ENCODE measurements at places on chromosomes 1 and 21. TPM values are rescaled to one million over a fixed set of nuclear protein-coding genes. Genes with fewer than 3 reads are reported as not detected.

The MPZL1 gene
- total RNA-seq: 130 TPM

The RAD54L gene
- total RNA-seq: 1.2 TPM

The TSTD1 gene
- 19.0 TPM for total RNA-seq

The NEK2 gene
- total RNA-seq: not detected

The VHLL gene
- not detected for total RNA-seq

The NBPF4 gene
- total RNA-seq: not detected

DNA sequence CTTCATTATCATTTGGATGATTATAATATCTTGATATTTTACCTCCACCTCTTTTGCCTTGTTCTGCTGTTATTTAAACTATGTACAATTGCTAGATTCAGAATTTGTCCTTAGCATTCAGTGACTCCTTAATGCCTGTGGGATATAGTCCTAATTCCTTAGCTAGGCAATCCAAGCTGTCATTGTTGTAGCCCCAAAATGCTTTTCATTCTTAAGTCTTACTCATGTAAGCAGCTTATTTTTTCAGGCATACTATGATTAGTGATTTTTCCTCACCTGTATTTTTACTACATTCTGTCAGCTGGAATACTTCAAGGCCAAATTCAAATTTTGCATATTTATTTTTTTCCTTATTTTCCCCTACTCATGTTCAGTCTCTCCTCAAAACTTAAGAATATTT, 13.4 kb downstream of the PKN2 start:
- H3K27me3 ChIP-seq: no peaks in the 10 kb centered on the region
- no peak for DNase-seq
- peaks cover 31% of the 10 kb centered on the region for H3K4me1 ChIP-seq
- H3K4me3 ChIP-seq: no peak overlapping the region
- no peaks in the 10 kb centered on the region for H3K36me3 ChIP-seq

DNA sequence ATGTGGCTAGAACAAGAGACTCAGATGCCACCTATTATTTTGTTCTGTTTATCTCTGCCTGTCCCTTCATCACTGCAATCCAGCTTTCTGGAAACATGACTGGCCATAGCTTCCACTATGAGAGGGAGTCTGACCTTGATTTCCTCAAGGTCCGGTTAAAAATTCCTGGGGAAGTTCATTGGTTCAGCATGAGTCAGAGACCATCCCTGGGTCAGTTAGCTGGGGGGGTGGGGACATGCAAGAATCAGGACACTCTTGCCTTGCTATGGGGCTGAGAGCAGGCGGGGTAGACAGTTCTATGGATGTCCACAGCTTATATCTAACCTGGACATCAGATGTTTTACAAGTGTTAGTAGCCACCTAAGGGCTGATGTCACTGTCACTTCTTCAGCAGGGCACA, 81.1 kb downstream of the TENT5C start:
- H3K27me3 ChIP-seq: no peaks in the 10 kb centered on the region
- H3K27ac ChIP-seq: no peak overlapping the region
- DNase-seq: no peak
- no peak overlapping the region for H3K4me3 ChIP-seq
- H3K4me1 ChIP-seq: peaks cover 21% of the 10 kb centered on the region

GRCh38 chr1:54158071-54158470, 5.3 kb upstream of the CDCP2 start:
- no peaks in the 10 kb centered on the region for H3K27me3 ChIP-seq
- no peaks in the 10 kb centered on the region for H3K36me3 ChIP-seq
- no peak overlapping the region for H3K4me3 ChIP-seq
- H3K27ac ChIP-seq: no peak overlapping the region
- H3K4me1 ChIP-seq: no peaks in the 10 kb centered on the region

DNA sequence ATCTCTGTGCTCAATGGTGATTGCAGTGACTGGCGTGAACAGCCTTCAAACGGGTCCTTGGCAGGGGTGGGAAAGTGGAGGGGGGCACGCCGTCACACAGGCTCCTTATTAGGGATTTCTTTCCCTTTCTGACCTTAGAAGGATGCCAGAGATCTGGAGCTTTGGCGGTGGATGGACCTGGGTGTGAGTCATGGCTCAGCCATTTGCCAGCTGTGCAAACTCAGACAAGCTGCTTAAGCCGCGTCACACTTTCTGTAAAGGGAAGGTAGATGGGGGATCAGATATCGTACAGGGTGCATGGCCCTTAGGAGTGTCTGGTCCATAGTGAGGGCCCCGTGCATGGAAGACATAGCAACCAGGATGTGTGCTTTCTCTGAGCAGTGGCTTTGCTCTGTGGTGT, 48.3 kb upstream of the C1orf174 start:
- peaks cover 3% of the 10 kb centered on the region for H3K27me3 ChIP-seq
- H3K4me1 ChIP-seq: no peaks in the 10 kb centered on the region
- H3K4me3 ChIP-seq: no peak overlapping the region
- DNase-seq: no peak

DNA sequence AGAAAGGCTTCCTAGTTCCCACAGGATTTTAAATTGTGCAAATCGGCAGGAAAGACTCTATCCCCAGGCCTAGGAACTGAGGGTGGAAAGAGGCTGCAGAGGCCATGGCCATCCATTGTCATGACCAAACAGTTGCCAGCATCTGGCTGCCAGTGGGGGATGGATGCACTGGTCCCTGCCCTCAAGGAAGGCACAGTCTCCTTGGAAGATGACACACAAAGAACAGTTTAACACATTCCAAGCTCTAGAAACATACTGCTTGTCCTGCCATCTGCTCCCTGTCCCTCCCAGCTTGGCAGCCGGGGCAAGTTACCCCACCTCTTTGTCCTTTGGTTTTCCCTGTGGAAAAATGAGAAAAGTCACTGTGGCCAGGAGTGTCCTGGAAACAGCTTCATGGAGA, 83.2 kb downstream of the BCAR3 start:
- H3K4me1 ChIP-seq: peaks cover 77% of the 10 kb centered on the region
- H3K27ac ChIP-seq: no peak overlapping the region
- H3K36me3 ChIP-seq: no peaks in the 10 kb centered on the region
- H3K27me3 ChIP-seq: no peaks in the 10 kb centered on the region

DNA sequence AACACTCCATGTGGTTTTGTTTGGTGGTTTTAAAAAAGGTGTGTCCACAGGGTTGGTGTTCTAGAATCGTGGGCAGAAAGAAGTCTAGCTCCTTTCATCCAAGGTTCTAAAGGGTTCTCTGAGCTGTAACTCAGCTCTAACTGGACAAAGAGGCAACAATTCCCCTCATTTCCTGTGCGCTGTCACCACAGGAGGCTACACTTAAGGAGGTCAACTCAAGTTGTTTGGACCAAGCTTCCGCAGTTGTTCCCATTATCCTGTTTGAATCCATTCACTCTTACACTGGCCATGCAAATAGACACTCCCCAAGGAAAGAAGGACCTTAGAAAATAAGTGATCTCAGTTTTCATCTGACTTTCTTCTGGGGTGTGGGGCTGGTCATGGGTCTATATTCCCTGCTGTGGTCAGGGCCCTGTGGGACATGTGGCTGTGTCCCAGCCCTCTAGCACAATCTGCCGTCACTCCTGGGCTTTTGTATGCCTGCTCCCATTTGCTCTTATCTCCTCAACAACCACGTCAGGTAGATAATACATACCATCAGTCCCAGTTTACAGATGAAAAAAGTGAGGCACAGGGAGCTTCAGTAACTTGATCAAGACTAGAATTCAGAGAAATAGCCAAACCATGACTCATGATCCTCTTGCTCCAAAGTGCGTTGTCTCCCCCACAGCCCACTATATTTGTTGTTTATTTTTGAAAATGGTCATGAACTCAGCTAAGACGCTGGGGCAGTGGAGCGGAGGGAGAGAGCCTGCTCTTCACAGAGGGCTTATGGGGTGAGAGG, 103.6 kb downstream of the RHOU start:
- H3K27ac ChIP-seq: no peak overlapping the region
- no peak overlapping the region for H3K4me3 ChIP-seq
- H3K27me3 ChIP-seq: no peaks in the 10 kb centered on the region
- peaks cover 21% of the 10 kb centered on the region for H3K4me1 ChIP-seq
- H3K36me3 ChIP-seq: no peaks in the 10 kb centered on the region
- no peak for DNase-seq

- no peak for DNase-seq
- no peak overlapping the region for H3K27ac ChIP-seq
- peaks cover 11% of the 10 kb centered on the region for H3K4me1 ChIP-seq
- no peaks in the 10 kb centered on the region for H3K27me3 ChIP-seq
- H3K36me3 ChIP-seq: no peaks in the 10 kb centered on the region
Measured at GRCh38 chr1:94335950-94336349, 82.2 kb upstream of the ABCD3 start.

- H3K36me3 ChIP-seq: no peaks in the 10 kb centered on the region
- H3K27me3 ChIP-seq: no peaks in the 10 kb centered on the region
- no peak for DNase-seq
- H3K4me3 ChIP-seq: no peak overlapping the region
- peaks cover 20% of the 10 kb centered on the region for H3K4me1 ChIP-seq
Measured at GRCh38 chr1:87953732-87954344, 625.2 kb downstream of the LMO4 start.

DNA sequence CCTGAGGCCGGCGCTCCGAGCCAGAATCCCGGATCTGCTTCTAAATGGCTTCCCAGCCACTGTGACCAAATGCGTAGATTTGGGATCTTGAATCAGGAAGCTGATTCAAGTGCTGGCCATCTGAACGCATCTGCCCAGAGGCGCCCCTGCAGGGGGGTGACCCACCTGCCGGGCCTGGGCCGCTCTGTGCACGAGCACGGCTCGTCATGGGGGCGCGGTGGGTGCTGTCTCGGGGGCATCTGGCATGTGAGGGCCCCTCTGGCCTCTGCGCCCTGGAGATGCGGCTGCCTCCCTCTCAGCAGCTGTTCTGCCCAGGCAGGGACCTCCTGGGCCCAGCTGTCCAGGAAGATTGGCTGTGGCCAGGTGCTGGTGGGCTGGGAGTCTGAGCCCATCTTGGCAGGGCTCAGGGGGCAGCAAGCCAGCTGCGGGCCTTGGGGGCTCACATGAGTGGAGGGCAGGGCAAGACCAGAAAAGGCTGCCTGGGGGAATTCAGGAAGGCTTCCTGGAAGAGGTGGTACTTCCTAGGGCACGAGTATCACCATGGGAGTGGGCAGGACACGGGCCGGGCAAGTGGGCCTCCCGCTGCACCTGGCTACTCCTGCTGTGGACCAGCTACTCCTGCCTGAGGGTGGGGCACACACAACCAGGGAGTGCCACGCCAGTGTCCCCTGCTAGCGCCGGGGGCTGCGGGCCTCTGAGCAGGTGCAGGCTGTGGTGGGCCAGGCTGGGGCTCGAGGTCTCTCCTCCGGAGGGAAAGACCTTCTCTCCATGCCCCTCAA, 25.1 kb downstream of the PLCH2 start:
- DNase-seq: no peak
- no peak overlapping the region for H3K4me3 ChIP-seq
- H3K4me1 ChIP-seq: peaks cover 3% of the 10 kb centered on the region
- no peaks in the 10 kb centered on the region for H3K27me3 ChIP-seq
